NCI-H446 (cell line): ENCODE measurements at places on chromosomes 5 and 9.

DNA sequence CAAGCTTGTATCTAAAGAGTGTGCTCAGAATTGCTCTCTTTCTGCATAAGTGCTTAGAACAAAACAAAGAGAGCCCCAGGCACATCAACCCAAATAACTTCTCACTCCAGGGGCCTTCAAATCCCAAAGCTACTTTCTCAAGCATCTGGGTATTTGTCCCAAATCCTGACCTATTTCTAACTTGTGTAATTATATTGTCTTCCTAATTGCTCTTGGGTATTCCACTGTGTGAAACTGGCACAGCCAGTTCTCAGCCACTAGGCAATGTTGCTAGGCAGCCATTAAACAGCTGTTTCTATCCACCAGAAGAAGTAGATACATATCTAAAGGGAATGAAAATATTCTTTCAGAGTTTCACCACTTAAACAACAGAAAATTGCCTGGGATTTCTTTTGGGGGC is 198.8 kb downstream of the PRELID2 start:
- no peak for DNase-seq

DNA sequence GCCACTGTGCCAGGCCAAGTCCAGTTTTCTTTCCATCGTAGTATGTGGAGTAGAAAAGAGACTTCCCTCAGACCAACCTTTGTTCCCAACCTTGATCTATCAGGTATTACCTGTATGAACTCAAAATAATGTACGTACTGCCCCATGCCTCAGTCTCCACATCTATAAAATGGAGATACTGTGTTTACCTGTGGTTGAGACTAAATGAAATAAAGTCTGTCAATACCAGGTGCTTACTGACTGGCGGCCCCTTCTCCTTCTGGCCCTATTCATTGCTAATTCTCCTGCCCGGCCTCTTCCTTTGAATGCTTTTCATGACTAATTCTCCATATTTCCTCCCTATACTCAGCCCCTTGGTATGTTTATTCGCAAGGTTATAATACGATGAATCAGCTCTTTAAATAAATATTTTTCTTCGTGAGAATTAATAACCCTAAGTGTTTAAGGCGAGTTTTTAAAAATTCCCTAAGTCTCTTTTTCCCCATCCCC is 89.6 kb upstream of the BASP1 start:
- DNase-seq: no peak

- no peak for DNase-seq
Observed at GRCh38 chr5:34570721-34571676, 85.1 kb upstream of the RAI14 start.

- no peak for DNase-seq
Observed at GRCh38 chr9:33379666-33380389, 22.5 kb downstream of the AQP7 start.

- no peak for DNase-seq
Observed at GRCh38 chr5:149338364-149338763, 6.9 kb upstream of the GRPEL2 start.

GRCh38 chr5:56012281-56012963 is 17.7 kb upstream of the IL6ST start:
- DNase-seq: no peak

GRCh38 chr5:168073311-168073710 is 218.1 kb upstream of the WWC1 start:
- no peak for DNase-seq

- DNase-seq: no peak
Observed at GRCh38 chr5:157215514-157216167, 35.0 kb downstream of the ITK start.

DNA sequence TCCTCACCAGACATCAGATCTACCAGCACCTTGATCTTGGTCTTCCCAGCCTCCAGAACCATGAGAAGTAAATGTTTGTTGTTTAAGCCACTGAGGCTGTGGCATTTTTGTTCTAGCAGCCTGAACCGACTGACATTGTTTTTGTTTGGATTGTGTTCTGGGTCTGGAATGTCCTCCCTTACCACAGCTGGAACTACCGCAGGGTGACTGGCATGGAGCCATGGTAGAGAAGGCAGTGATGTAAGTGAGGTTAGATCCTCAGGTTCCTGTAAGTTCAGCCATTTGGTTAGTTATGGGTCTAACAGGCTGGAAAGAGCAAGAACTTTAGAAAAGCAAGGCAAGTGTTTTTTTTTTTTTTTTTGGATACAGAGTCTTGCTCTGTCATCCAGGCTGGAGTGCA is 209.3 kb downstream of the DAB2IP start:
- no peak for DNase-seq

- no peak for DNase-seq
Observed at GRCh38 chr5:167064198-167064776, 1227.2 kb upstream of the WWC1 start.

DNA sequence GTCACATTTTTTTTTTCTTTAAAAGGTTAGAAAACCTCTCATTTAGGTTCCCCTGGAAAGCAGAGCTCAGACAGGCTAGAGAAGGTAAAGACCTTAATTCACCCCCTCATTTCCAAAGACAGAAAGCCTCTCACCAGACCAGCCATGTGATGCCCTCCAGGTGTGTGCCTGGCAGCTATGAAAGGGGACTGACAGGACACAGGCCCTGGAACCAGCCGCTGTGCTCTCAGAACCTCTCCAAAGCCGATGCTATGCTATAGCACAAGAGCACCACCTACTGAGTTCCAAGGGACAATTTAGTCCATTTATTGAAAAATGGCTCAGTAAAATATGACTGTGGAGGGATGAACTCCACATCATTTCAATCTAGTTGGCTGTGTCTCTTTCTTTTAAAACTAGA is 48.8 kb downstream of the FANCC start:
- peak; percentile 19 for DNase-seq

GRCh38 chr5:1729641-1730486 is 69.8 kb downstream of the MRPL36 start:
- DNase-seq: no peak

GRCh38 chr9:86324308-86324707 is 29.9 kb downstream of the TUT7 start:
- no peak for DNase-seq

- no peak for DNase-seq
Observed at GRCh38 chr5:139664727-139665351, 16.7 kb downstream of the CXXC5 start.

GRCh38 chr9:92658611-92659010 is 11.3 kb downstream of the IPPK start:
- DNase-seq: no peak

DNA sequence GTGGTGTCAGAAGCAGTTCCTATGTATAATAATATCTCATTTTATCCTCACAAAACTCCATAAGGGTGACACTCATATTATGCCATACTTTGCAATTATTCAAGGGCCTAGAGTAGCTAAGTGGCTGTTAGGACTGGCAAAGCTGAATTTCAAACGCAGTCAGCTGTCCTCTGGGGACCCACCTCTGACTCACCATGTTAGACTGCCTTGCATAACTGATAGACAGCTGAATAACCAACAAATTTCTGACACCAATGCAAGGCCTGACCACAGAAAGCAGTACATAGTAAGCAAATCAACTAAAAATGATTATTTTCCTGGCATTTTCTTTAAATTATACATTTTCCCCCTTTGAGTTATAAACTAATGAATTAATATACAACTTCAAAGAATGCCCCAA is 251.6 kb upstream of the PTGER4 start:
- no peak for DNase-seq

DNA sequence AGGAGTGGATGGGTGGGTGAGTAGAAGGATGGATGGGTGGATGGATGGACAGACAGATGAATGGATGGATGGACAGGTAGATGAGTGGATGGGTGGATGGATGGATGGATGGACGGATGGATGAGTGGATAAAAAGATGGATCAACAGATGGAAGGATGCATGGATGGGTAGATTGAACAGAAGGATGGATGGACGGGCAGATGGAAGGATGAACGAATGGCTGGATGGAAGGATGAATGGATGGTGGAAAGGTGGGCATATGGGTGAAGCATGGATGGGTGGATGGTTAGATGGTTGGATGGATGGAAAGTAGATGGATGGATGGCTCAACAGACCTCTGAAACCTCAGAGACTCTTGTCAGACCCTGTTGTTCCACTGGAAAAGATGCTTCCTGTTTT is 10.1 kb downstream of the FLT4 start:
- no peak for DNase-seq

- DNase-seq: peak; percentile 90
Observed at GRCh38 chr5:60196385-60197113, 303.0 kb upstream of the PDE4D start.

DNA sequence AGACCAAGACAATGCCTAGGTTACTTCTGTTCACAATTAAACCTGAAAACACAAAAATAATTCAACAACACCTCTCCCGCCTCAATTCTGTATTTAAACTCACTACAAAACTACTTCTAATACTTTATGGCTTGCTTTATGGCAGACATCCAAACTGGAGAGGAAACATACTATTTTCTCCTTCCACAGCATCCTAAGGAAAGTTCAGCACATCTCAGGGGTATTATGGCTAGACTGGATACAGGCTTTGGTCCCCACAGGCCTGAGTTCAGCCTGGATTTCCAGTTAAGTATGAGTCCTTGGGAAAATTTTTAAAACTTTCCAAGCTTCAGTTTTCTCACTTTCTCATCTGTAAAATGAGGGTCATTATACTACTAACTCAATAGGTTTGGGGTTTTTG is 480.2 kb downstream of the CAAP1 start:
- no peak for DNase-seq

- DNase-seq: no peak
Observed at GRCh38 chr5:4113905-4114304, 518.3 kb downstream of the IRX1 start.

DNA sequence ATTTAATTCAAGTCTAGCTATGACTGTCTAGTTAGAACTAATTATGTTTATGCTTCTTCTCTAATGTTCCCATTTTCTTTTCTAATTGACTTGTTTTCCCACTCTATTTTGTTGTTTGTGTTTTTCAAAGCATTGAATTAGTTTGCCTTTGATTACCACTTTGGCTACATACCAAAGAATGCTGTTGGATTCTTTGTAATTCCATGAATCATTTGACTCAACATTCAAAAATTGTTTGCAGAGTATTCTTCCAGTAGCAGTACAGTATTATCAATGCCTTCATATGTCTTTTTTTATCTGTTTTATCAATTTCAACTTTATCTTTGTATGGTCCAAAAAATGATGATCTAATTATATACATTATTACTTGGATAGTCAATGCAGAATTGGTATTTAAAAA is 288.7 kb downstream of the RFX3 start:
- no peak for DNase-seq

DNA sequence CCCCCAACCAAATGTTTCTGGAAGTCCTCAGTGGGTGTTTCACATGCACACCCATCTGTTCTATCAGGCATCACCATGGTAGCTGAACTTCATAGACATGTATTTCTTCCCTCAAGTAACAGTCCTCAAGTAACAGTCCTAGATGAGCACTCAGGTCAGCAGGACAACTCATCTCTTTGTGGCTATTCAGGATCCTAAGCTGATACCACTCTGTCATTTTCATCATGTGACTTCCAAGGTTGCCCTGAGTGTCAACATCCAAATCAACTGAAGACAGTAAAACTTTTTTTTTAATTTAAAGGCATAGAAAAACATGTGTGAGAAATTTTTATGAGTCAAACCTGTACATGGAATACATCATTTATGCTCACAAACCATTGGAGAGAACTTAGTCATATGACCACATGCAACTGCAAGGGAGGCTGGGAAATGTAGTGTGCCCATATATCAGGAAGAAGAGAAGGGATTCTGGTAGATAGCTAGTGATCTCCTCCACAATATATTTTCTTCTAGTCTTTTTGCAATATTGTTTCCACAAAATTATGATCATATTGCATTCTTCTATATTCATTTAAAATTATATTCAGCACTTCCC is 64.2 kb upstream of the FST start:
- DNase-seq: no peak

GRCh38 chr9:3768712-3769457 is 243.1 kb upstream of the RFX3 start:
- DNase-seq: no peak

- no peak for DNase-seq
Observed at GRCh38 chr9:80699511-80699998, 989.8 kb downstream of the TLE1 start.

DNA sequence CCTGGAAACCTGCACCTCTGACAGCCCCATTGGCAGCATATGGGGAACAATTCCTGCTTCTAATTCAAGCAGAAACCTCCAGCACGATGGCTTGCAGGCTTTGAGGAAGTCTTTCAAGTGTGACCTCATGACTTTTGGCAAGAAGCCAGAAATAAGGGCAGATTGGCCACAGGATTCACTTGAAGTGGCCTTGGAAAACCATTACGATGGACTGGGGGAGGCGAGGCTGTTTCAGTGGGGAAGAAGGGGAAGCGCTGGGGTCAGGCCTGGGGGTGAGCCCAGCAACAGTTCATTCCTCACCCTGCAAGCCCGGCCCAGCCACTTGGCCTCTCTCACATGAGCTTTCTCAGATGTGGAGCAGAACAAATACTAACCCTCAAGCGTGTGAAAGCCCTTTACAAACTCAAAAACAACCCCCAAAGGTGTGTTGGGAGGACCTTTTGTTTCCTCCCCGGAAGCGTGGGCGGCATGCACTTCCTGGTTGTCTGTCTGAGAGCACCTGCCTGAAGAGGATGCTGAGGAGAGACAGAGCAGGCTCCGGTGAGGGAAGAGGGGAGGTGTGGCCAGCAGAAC is 26.9 kb upstream of the EEIG1 start:
- DNase-seq: no peak

- no peak for DNase-seq
Observed at GRCh38 chr9:34907044-34907443, 51.0 kb upstream of the PHF24 start.

DNA sequence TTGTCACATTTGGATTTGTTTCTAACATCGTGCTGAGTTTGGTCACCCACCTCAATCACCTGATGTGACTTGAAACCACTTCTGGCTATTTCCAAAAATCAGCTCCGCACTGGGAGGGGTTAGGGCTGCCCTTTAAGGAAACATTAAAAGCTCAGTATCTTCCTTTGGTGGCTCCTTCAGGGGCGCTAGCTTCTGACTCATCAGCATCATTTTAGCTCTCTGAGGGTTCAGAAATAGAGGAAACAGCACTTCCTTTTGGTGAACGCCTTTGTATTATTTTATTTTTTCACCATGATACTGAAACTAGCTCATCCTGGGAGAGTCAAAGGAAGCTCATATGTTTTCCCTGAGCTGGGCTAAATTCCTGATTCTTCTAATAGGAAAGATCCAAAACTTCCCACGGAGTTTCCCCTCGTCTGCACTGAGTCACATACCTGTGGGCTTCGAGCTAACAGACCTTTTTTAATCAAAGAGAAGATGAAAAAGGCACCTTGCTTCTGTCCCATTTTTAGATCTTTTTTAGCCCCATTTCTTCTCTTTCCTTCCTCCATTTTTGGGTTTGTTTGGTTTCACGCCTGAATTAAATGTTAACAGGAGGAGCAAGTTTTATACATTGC is 48.2 kb downstream of the ROPN1L start:
- DNase-seq: no peak

GRCh38 chr5:177546258-177546741 is 8.1 kb downstream of the FAM193B start:
- peak; percentile 10 for DNase-seq

- no peak for DNase-seq
Observed at GRCh38 chr5:157550663-157551062, 24.9 kb downstream of the ADAM19 start.
